HTR-8/SVneo (cell line): ENCODE measurements at places on chromosomes 1 and 21.
A peak's percentile ranks its signal among the peaks of the same experiment; 100 is the strongest.

- no peak for DNase-seq
Measured at GRCh38 chr1:159921700-159922504, 3.4 kb downstream of the TAGLN2 start.

DNA sequence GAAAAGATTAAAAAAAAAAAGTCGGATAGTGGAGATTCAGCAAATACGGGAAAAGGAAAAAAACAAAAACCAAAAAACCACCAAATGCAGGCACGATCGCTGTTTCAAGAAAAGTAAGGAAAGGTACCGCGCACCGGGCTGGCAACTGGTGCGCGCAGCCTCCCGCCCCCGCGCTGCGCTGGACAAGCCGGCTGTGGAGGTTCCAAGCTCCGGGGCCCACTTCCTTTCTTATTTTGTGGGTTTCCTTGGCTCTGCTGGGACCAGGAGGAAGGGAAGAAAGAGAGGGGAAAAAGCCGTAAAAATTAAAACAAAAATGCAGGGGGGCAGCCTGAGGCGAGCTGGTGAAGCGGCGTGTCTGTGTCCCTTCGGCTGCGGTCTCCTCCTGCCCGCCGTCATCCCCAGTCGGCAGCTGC is 233 bp downstream of the ADAMTS5 start:
- DNase-seq, result no peak

- DNase-seq, result no peak
Measured at GRCh38 chr1:176567190-176567794, 104.3 kb downstream of the PAPPA2 start.

- DNase-seq, result no peak
Measured at GRCh38 chr1:172381946-172382345, 38.5 kb upstream of the C1orf105 start.

DNA sequence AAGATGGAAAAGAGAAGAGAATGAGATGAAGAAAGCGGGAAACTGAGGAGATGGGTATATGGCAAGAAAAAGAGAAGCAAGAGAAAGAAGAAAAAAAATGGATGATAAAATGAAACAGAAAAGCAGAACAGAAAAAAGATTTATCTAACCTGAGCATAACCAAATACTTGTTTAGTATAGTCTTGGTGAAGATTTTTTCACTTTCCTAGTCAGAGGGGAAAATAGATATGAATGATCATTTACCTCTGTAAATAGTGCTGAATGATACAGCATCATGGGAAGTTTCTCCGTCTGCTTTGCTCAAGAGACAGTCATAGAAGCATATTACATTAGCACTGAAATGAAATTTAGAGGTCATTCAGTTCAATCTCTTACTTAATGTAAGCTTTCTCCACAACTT is 36.1 kb upstream of the PLPPR4 start:
- DNase-seq, result no peak

DNA sequence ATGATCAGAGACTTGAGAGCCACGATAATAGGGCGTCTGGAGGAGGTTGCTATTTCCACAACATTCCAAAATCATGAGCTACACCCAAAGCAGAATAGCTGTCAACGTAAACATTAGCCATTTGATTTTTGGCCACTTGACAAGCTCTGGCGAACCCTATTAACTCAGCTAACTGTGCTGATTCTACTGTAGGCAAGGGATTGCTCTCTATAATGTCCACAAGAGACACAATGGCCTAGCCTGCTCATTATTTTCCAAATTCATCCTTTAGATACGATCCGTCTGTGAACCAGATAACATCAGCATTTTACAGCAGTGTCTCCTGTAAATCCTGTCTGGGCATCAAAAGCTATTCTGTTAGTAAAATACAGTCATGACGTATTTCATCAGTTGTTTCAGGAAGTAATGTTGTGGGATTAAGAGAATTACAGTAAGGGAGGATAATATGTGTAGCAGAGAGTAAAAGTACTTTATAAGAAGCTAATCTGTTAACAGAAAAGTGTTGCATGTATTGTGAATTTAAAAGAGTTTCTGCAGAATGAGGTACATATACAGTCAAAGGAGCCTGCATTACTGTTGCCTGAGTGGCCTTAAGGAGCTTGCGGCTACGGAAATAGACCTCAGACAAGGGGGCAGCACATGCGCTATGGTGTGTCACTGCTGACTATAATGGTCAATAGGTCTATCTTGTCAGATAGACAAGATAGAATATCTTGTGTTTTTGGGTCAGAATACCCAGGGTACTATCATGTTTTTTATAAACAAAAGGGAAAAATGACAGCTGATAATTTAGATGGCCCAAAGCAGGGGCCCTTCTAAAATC is 44.9 kb upstream of the TINAGL1 start:
- DNase-seq, result no peak

DNA sequence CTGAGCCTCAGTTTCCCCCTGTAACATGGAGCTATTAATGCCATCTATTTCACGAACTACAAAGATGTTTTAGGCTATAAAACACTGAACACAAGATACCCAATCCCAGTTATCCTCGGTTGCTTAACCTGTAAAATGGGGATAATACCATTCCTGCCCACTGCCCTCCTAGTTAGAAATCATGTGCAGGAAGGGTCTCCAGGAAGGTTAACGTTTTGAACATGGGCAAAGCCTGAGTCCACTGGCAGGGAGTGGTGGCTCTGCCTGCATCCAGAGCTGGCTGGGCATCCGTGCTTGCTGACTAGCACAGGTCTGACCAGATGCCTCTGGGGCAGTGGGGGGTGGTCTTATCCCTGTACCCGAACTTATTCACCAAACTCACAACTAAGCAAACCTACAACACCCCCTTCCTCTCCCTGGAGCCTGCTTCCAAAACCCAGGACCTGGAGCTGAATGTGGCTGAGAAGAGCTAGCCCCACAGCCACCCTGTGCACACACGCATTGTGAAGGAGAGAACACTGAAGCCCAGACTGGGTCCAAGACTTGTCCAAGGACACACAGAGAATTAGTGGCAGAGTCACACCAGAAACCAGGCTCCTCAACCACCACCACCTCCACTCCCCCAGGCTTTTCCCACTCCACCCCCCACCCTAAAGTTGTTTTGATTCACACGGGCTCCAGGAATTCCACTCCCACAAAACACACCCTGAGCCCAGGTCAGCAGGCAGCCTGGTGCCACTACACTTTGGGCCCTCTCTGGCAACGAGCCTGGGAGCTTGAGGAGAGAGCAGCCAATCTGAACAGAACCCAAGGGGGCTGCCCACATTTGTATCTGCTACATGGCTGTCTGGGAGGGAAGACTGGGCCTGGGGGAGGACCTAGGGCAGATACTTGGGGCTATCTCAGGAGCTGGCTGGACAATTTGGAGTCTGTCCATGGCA is 1.6 kb downstream of the E2F2 start:
- DNase-seq, result no peak

DNA sequence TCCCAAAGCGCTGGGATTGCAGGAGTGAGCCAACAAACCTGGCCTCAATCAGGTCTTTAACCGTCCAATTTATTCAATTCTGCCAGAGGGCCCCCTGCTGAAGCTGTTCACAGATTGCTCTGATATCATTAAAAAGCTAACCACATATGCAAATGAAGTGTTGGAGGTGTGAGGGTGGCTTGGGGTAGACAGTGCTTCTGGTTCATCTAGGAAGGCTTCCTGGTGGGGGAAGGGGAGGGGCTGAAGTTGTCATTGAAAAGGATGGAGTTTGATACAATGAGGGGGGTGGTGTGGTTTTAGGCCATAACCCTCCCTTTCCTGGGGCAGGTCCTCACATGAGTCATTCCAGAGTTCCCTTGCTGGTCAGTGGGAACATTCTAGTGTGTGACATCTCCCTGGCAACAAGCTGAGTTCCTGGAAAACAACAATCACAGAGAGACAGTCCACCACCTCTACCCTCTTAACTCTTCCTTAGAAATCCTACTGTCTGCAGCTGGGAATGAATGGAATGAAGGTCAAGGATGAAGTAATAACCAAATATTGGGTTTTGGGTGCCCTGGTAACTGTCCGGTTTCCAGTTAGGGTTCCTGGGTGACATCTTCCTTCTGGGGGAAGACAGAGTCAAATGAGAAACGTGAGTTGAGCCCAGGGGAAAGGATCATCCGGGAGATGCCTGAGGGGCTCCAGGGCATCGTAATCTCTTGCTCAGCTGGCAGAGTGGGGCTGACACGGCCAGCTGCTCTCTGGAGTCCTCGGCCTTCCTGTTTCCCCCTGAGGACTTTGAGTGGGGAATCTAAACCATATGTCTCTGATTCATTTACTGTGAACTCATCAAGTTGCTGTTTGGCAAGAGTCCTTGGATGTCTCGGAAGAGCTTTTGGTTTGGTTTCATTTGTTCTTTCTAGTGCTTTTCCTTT is 32.2 kb downstream of the BATF3 start:
- DNase-seq, result peak; percentile 91

GRCh38 chr1:20100632-20101355 is 18.5 kb downstream of the PLA2G2D start:
- peak; percentile 48 for DNase-seq

GRCh38 chr1:226568077-226568831 is 19.7 kb downstream of the STUM start:
- DNase-seq, result no peak

- DNase-seq, result no peak
Measured at GRCh38 chr1:57208741-57209302, 215.0 kb downstream of the DAB1 start.

DNA sequence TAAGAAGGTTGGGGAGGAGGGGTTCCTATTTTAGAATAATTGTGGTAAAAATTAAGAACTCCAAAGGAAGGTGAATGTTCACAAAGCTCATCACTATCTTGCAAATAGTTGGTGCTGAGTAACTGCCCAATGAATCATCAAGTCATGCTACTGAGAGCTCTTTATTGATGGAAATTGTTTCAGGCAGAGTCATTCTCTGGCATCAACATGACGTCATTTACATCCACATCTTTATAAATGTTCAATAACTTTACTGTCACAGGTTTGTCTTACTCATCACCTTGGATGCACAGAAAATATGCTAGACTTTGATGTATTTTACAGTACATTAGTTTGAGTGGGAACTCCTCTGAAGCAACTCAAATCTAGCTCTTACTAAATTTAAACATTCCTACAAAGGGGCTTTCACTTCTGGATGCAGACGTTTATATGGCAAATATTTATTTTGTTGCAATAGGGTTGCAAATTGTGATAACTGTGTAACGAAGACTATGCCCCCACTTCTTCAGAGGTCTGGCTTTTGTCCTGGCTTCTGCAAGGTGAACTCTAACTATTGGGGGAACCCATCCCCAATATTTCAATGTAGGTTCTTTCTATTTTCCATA is 273.7 kb upstream of the AJAP1 start:
- peak; percentile 66 for DNase-seq

DNA sequence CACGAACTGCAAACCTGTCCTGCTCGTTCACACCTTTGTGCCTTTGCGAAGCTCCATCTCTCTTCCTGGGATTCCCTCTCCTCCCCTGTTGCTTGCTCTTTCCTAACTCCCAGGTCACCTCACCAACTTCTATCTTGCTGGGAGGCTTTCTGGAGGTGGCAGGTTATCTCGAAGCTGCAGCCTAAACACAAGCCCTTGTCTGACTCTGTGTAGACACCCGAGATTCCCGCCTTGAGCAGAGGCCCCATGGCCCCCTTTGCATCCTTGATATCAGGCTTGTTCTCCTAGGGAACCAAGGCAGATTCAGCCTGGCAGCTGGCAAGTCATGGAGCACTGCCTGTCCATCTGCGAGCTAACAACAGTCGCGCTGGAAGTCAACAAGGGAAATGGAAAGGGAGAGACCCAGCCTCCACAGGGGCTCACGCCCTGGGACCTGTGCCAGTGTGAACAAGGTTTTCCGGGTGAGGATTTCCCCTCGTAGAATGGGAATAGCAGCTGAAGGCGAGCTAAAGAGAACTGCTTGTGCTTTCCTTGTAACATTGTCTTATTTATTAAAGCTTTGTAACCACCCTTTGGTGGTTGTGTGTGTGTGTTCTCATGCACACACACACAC is 109.5 kb upstream of the JUN start:
- no peak for DNase-seq

DNA sequence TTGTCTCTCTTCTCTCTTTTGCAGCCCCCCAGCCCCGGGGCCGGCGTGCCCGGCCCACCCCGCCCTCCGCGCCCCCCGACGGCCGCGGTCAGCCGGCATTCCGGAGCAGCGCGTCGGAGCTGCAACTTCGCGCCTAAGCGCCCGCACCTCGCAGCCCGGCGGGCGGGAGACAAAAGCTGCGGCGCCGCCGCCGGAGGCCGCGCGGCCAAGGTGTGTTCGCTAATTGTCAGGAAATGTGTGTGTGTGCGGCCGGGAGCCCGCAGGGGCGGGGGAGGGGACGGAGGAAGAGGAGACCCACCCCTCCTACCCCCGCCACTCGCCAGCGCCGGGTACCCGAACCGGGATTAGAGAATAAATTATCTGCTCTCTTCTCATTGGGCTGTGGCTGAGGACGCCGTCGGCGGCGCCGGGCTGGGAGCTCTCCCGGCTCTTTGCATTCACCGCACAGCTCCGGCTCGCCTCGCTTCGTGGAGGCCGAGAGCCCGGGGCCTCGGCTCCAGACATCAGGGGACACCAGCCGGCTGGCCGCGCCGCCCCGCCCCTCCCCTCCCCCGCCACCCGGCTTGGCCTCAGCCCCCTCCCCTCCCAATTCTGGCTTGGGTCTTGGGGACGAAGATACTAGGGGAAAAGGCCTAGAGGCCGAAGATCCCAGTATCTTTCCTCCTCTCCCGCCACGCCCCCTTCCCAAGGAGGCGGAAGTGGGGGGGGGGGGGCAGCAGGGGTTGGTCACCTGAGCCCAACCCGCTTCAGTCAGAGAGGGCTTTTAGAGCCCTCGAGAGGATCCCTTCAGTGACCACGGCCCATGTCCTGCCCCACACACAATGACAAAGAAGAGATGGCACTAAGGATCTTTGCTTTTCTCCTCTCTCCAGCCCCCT is 1.3 kb upstream of the BLACAT1 start:
- DNase-seq, result no peak

DNA sequence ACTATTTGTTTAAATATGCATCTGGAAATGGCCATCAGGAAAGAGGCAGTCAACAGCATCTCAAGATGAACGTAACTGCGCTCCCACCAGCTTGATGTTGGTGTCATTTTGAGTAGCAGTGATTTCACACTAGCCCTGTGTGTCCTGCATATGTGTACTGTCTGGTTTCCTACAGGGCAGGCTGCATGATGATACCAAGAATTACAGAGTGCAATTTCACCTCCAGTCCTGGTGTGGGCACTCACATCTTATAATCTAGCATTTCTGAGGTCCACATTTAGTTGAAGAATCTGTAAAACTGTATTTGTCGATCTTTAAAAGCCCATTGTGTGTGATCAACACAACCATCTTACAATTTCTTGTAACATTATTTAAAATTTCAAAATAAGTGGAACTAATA is 336.4 kb downstream of the PAPPA2 start:
- DNase-seq, result no peak

- DNase-seq, result no peak
Measured at GRCh38 chr1:21938732-21939538, 1.8 kb upstream of the HSPG2 start.

- DNase-seq, result no peak
Measured at GRCh38 chr1:89528382-89528780, 3.8 kb downstream of the LRRC8B start.

- DNase-seq, result no peak
Measured at GRCh38 chr1:40884055-40884795, 22.1 kb upstream of the CITED4 start.

GRCh38 chr1:35269201-35269988 is 886 bp downstream of the ZMYM4 start:
- no peak for DNase-seq

- DNase-seq, result peak; percentile 1
Measured at GRCh38 chr1:102191723-102192122, 195.0 kb upstream of the OLFM3 start.

- no peak for DNase-seq
Measured at GRCh38 chr1:158146739-158147138, 34.0 kb upstream of the CD1D start.
